A549 treated with AZD2906 at 1 μM for 4 hours (cell line): ENCODE measurements at places on chromosomes 4 and X. TPM values are rescaled to one million over a fixed set of nuclear protein-coding genes. Genes with fewer than 3 reads are reported as not detected.

Gene PLAC1
- 0.52 to 1.5 TPM (median 0.65 TPM) in 5 replicates for total RNA-seq

Gene CYP4V2
- 2.5 to 3.5 TPM (median 3.1 TPM) in 5 replicates for total RNA-seq

Gene UNC5C
- total RNA-seq, result not detected in 5 replicates

Gene ZDHHC9
- total RNA-seq, result 60.8 to 67.5 TPM (median 64.8 TPM) in 5 replicates

Gene IGSF1
- total RNA-seq, result 0.26 to 0.32 TPM (median 0.27 TPM) in 5 replicates

Gene MAGEC3
- not detected in 5 replicates for total RNA-seq

Gene ADAM29
- not detected in 5 replicates for total RNA-seq

Gene RASSF6
- 0.66 to 0.88 TPM (median 0.76 TPM) in 5 replicates for total RNA-seq

Gene XG
- total RNA-seq, result 0.02 to 0.09 TPM (median 0.06 TPM) in 4 of 5 replicates, not detected in the other
